ENCODE measurements at places on chromosomes 12 and 14.

DNA sequence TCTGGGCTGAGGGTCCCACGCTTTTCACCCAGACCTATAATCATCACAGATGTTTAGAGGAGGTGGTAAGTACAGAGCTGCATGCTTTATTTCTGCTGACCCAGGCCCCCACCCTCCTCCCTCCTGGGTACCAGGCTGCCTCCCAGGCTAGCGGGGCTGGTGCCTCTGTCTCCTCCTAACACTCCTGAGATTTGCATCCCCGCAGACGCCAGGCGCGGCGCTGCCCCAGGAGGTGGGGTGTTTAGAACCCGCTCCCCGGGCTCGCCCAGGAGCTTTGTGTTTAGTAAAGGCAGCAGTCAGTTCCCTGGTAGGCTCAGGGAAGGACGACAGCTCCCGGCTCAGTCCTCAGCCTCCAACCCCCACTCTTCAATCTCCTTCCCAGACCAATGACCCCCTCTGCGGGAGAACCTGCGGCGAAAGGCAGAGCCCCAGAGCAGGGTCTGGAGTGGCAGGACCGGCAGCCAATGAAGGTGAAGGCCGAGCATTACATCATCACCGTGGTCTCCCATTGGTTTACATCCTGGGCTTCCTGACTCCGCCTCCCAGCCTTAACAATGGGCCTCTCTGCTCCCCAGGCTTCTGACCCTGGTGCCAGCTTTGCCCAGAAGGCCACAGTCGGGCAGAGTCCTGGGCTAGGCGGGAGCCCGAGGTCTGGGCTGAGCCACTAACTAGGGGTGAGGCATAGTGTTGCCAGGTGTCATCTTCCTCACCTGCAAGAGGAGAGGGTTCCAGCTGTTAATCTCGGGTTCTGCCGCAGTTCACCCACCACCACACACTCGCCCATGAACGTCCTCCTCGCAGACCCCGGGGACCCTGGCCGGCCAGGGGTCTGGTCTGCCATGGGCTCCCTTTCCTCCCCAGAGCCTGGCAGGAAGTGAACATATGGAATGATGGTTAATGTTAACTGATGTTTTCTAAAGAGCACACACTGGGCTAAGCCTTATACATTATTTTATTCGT is 57.5 kb downstream of the CALM1 start:
- DNase-seq: peak; percentile 99

DNA sequence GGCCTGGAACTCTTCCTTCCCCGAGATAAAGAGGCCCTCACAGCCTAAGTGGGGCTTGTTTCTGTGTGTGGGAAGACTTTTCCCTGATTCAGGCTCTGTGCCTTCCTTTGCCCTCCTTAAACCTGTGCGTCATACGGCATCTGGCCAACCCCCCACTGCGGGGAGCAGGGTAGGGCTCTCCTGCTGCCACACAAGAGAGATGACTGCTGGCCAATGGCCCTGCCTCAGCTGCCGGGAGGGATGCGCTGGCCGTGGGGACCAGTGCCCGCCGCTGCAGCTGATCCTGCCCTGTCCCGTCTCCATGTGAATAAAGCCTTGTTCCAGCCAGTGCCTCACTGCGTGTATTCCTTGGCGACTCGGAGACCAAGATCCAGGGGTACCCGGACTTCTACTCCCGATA is 42.5 kb upstream of the BEGAIN start:
- no peak for DNase-seq

- peak; percentile 63 for DNase-seq
Measured at GRCh38 chr14:61456720-61457119, 135.3 kb downstream of the PRKCH start.

DNA sequence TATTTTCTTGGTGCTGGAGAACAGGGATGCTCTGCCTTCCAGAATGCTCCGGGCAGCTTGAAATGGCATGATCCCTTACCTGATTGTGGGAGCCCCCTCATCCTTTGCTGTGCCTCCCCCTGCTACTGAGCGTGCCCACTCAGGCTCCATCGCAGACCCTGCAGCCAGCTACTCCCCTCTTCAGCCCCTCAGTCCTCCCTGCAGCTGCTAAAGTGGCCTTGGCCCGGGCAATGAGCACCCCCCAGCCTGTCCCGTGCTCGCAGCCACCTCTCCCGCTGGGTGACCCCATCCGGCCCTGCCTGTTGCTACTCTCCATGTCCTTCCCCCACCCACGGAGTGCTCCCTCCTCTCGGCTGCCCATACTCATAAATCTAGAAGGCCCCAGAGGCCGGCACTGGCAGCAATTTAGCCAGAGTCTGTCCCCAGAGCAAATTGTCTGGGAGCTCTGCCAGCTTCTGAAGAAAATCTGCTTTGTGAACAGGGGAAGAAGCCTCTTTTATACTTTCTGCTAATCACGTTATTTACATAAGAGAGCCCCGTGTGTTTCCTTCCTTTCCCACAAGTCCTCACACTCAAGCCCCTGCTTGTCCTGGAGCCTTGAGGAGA is 143.7 kb upstream of the FRMD6 start:
- DNase-seq: peak; percentile 84

- DNase-seq: no peak
Measured at GRCh38 chr14:101460986-101461750, 100.1 kb upstream of the DIO3 start.

GRCh38 chr12:10641735-10642500 is 28.5 kb upstream of the MAGOHB start:
- DNase-seq: no peak

GRCh38 chr12:62783881-62784280 is 151.1 kb downstream of the PPM1H start:
- DNase-seq: peak; percentile 87

- no peak for DNase-seq
Measured at GRCh38 chr12:88951860-88952561, 371.7 kb upstream of the KITLG start.

GRCh38 chr12:50732591-50732990 is 31.3 kb upstream of the ATF1 start:
- no peak for DNase-seq

- DNase-seq: peak; percentile 56
Measured at GRCh38 chr12:232731-233614, 19.0 kb upstream of the SLC6A12 start.

DNA sequence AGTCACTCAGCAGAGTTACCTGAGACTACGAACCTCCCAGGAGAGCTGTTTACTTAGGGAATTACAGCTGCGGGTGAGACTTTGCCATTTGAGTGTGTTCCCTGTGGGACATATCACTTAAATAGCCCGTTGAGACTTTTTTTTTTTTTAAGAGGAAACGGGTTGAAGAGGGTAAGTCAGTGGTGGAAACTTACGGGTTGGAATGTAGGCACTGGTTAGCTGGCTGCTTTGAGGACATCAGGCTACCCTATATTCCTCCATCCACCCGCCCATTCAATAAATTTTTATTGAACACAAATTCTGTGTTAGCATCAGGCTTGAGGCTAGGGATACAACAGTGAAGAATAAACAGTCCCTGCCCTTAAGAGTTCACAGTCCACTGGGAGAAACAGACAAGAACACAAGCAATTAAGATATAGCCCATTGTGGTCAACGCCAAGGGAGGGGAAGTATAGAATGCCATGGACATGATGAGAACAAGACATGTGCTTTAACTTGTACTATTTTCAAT is 88.1 kb upstream of the CPSF6 start:
- DNase-seq: no peak

- no peak for DNase-seq
Measured at GRCh38 chr12:92206596-92206995, 61.0 kb upstream of the BTG1 start.

Data from brain (organoid and tissue), 16 donors.